ENCODE measurements at places on chromosomes 3 and 15.
A peak's percentile ranks its signal among the peaks of the same experiment; 100 is the strongest.

DNA sequence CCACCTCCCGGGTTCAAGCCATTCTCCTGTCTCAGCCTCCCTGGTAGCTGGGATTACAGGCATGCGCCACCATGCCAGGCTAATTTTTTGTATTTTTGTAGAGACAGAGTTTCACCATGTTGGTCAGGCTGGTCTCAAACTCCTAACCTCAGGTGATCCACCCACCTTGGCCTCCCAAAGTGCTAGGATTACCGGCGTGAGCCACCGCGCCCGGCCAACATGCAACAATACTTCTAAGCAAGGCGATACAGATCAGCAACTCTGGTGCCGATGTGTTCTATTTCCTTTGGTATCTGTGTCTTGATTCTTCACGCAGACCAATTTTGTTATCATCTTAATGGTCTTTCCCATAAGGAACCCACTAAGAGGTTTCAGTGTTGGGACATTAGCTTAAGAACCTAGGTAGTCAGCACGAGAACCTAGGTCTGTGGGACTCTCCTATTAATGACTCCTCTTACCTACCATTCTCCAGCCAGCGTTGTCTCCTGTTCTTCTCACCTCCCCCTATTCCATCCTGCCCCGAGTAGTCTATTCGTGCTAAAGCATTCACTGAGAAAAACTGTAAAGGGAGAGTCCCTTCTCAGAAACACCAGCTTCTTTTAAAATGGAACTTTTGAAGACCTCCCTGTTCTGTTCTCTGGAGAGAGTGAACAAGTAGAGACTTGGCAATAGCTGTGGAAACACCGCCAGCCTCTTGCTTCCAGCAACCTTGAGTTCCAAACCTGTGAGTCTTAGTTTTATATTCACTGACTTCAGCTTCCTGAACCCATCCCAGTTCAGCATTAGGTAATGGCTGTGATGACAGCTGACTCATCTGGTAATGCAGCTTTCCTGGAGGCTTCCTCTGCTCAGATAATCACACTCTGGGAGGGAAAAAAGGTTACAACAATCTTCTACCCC is 61.2 kb downstream of the TSC22D2 start:
- peak; percentile 82 for DNase-seq

DNA sequence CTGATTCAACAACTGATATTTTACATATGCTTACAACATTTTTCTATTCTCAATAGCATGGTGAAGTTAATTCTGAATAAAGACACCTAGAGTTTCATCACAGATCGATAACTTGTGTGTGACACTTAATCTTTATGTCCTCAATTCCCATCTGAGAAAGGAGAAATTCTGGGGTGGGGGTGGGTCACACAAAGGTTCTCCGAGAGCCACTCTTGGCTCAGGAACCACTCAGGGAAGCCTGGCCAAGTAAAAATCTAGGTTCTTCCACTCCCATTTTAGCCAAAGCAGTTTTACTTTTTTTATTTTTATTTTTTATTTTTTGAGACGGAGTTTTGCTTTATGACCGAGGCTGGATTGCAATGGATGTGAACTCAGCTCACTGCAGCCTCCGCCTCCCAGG is 111.0 kb upstream of the TBL1XR1 start:
- no peak for DNase-seq

- DNase-seq, result no peak
Observed at GRCh38 chr3:172174513-172175253, 135.3 kb downstream of the FNDC3B start.

- DNase-seq, result no peak
Observed at GRCh38 chr3:8494327-8494726, 7.3 kb upstream of the LMCD1 start.

- DNase-seq, result no peak
Observed at GRCh38 chr3:148178503-148178902, 519.2 kb upstream of the AGTR1 start.

DNA sequence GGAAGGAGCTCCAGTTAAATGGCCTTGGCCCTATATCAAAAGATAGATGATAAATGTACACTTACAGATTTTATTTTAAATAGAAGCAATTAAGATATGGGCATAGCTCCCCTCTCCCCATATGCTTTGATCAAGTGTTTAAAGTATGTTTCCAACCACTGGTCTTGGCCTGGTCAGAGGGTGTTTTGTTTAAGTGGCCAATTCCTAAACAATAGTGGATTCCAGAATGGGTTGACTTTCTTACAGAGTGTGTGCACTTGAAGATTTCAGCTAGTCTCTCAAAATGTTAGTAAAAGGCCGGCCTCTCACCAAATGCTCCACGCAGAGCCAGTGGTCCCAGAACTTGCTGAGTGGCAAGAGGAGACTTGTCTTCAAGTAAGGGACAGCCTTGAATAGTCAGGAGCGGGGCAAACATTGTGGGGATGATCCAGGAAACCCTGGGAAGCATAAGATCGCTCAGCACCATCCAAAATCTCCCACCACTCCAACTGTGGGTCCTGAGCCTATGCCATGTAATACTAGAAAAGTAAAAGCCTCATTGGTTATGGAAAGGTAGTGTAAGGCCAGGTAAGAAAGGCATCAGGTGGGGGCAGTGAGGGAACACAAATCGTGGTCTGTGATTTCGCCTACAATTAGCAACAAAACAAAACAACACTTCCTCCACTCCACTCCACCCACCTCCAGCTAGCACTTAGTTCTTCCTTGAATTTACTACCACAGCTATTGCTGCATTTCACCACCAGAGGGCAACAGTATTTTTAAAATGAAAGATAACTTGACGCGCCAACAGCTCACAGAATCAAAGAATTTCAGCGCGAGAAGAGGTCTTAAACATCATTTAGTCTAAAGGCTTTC is 4.8 kb downstream of the RARRES1 start:
- DNase-seq, result peak; percentile 63

DNA sequence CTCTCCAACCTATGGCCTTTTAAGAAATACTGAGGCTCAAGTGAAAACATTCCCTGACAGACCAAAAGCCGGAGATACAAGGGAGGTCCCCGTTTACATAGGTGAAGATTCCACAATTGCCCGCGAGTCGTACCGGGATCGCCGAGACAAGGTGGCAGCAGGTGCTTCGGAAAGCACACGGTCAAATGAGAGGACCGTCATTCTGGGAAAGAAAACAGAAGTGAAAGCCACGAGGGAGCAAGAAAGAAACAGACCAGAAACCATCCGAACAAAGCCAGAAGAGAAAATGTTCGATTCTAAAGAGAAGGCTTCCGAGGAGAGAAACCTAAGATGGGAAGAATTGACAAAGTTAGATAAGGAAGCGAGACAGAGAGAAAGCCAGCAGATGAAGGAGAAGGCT is 24.8 kb downstream of the SYNM start:
- no peak for DNase-seq

DNA sequence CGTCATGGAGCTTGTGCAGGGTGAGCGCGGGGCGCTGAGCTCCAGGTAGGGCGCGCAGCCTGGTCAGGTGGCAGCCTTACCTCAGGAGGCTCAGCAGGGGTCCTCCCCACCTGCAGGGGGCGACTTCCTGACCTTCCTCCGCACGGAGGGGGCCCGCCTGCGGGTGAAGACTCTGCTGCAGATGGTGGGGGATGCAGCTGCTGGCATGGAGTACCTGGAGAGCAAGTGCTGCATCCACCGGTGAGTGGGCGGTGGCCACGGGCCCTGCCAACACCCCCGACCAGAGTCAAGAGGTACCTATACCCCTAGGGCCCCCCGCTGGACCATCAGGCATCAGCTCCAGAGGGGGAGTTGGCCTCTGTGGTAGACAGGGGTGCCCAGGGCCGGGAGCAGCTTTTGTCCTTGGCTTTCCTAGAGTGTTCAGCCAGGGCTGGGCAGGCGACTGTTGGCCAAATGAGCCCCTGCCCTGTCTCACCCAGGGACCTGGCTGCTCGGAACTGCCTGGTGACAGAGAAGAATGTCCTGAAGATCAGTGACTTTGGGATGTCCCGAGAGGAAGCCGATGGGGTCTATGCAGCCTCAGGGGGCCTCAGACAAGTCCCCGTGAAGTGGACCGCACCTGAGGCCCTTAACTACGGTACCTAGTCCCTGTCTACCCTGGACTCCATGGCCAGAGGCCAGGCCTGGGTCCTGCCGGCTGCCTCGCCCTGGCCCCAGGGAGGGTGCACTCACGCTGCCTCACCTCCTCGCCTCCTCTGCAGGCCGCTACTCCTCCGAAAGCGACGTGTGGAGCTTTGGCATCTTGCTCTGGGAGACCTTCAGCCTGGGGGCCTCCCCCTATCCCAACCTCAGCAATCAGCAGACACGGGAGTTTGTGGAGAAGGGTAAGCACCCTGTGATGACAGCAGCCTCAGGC is 9.1 kb downstream of the FES start:
- no peak for DNase-seq

- peak; percentile 21 for DNase-seq
Observed at GRCh38 chr3:128482666-128483656, 10.0 kb downstream of the GATA2 start.

DNA sequence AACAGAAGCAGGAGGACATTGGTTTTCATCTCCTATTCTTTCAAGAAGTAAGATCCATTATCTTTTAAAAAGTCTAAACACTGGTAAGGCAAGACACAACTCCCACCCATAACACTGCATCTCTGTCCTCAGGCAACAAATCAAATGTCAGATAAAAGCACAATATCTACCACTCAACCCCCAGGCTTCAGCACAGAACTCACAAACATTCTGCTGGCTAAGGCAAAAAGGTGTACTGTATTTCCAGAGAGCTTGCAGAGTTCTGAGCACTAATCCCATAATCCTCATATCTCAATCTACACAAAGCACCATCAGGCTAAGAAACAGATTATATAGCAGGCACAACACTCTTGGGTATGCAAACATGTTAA is 20.9 kb downstream of the RAF1 start:
- DNase-seq, result no peak

- peak; percentile 70 for DNase-seq
Observed at GRCh38 chr3:134267996-134268395, 17.3 kb upstream of the RYK start.

- DNase-seq, result no peak
Observed at GRCh38 chr15:92963794-92964193, 63.7 kb downstream of the CHD2 start.

DNA sequence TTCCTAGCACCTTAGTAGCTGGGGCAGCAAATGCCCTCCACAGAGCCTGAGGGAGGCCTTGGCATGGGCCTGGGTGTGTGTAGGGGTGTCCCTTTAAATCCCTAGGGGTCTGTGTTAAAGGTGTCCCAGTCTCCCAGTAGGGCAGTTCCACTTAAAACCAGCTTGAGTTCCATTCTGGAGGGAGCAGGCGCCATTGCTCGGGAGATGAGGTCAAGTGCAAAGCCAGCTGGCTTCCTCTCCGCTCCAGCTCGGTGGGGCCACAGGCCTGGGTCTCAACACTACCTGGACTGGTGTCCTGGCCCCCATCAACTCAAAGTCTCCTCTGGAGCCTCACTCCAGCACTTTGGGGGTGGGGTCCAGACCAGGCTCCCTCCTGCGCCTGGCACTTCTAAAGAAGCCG is 25.2 kb downstream of the FEM1B start:
- no peak for DNase-seq

DNA sequence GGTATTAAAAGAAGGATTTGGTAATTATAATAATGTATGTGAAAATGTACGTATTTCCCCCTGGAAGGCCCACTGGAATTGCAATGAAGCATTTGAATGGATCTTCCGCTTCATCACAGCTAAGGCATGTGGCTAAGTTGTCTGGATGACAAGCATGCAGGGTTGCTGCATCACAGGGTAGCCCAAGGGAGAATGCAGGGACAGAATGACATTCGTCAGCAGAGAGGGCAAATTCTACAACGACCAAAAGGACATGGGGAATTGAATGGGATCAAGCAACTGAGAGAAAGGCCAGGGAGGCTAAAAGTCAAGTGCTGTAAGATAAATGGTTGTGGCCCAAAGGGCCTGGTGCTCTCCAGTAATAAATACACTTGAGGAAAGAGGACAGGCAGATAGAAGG is 95.4 kb downstream of the ISL2 start:
- DNase-seq, result no peak

GRCh38 chr3:160739079-160739478 is 17.0 kb upstream of the PPM1L start:
- DNase-seq, result peak; percentile 57

GRCh38 chr15:78509726-78510312 is 2.4 kb downstream of the HYKK start:
- DNase-seq, result no peak

DNA sequence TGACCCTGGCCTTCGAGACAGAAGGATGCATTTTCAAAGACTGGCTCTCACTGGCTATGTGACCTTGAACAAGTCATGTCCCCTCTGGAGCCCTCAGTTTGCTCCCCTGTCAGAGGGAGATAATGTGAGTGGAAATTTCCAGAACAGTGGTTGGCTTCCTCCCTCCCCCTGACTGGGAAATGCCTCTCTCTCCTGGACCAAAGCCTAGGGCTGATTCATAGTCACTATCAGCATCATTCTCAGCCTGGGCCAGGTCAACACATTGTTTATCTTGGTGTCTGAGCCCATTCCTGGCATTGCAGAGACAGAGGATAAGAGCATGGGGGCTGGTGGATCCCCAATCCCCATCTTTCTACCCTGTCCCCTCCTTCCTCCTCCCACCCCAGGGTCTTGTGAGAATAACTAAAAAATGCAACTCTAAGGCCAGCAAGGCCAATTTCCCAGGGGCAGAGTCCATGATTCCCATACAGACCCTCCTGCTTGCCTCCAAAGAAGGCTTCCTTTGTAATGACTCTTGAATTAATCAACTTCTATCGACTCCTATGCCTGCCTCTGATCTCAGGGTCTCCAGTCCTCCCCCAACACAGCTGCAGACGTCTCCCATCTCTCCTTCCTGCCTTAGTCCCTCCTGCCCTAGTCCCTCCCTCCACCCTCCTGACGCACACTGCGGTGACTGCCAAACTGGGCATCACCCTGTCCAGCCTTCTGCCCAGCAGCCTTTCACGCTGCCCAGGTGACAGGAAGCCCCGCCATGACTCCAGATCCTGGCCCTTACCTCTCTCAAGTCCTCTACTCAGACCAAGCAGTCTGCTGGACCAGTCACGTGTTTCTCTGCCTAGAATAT is 35.4 kb upstream of the CORO2B start:
- DNase-seq, result peak; percentile 47

- no peak for DNase-seq
Observed at GRCh38 chr3:81462921-81463320, 298.5 kb downstream of the GBE1 start.

DNA sequence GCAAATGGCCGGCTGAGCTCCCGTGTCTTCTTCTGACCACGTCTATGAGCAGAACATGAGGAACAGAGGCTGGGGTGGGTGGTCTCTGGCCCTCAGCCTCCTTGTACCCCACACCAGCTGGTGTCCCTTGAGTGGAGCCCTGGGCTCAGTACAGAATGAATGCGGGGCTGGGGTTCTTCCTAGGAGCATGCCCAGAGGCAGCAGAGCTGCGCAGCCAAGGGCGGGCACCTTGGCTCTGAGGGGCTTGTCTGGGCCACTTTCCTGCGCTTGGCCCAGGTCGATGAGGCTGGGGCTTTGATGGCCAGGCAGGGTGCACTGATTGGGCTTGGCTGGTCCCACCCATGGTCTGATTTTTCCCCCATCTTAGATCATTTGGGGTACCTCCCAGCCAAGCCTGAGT is 6.4 kb downstream of the SCN5A start:
- DNase-seq, result no peak

GRCh38 chr3:120275618-120276017 is 9.4 kb downstream of the GPR156 start:
- no peak for DNase-seq

- no peak for DNase-seq
Observed at GRCh38 chr3:107825556-107825955, 265.3 kb downstream of the CD47 start.
